T-cell (primary cell): ENCODE measurements at places on chromosomes 2 and 18.

DNA sequence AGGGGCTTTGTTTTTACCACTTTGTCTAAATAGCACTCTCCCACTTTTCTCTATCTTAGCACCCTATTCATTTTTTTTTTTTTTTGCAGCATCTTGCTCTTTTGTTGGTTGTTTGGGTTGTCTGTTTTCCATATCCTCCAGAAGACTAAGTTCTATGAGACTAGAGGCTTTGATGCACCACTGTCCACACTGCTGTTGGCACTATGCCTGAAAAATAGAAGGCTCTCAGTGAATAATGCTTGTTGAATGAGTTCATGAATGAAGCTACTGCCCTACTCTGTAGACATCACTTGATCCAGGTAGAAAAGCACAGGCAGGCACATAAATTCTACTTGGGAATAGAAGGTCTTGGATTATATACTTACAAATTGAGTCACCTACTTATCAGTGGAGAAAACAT is 7.3 kb downstream of the IL1A start:
- no peak for DNase-seq

GRCh38 chr18:79611040-79611681 is 68.4 kb upstream of the CTDP1 start:
- no peak for DNase-seq

- DNase-seq, result no peak
These were observed 46.9 kb downstream of the SLC66A2 start for GRCh38 chr18:79904357-79905147.

DNA sequence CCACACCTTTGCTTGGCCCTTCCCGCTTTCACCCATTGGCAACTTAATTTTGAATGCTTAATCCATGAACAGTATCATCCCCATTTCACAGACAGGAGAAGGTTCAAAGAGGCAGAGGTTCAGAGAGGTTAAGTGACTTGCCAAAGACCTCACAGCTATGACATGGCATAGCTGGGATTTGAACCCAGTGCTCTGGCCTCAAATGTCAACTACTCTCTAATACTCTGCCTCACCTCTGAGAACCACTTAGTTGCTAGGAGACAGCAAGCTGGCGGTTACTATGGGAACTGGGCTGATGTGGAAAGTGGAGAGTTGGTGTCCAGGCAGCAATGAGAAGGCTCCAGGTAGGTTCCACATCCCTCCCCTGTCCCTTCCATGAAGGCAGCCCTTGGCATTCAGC is 15.8 kb upstream of the PRSS56 start:
- DNase-seq, result no peak

- no peak for DNase-seq
These were observed 50.9 kb upstream of the SMAD2 start for GRCh38 chr18:47981320-47981719.
